ENCODE measurements at places on chromosomes 2 and 18.
A peak's percentile ranks its signal among the peaks of the same experiment; 100 is the strongest.

DNA sequence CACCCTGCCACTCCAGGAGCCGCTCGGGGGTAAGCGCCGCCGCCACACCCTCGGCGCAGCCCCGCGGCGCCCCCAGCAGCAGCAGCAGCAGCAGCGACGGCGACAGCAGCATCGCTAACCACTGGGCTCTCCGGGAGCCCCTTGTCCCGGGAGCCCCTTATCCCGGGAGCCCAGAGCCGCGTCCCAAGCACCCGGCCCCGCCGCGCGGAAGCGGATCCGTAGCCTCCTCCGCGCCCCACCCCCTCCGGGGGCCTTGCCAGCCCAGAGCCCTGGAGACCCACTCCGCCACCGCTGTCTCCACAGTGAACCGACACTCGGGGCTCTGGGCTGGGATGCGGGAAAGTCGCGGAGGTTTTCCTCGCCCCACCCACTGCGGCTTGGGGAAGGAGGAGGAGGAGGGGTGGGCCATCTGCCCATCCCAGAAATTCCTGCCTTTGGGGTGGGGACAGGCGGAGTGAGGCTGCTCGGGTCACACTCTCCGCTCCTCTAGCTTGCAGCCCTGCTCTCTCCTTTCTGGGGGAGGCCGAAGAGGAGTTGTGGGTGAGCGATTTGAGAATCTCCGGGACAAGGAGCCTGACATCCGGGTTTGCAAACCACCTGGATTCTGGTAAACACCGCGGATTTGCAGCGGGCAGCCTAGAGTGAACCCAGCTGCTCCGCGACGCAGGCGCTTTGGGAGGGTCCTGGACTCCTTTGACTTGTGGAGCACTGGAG, at the start of gene PLA2R1:
Gene PLA2R1 (minus strand): TSS at position 324 of the 714 bp plus-strand sequence. CDS start 212 bp downstream, at position 112.
- peak; percentile 42 for DNase-seq

- DNase-seq = no peak
Measured at GRCh38 chr2:235168174-235168979, 216.6 kb downstream of the SH3BP4 start.

DNA sequence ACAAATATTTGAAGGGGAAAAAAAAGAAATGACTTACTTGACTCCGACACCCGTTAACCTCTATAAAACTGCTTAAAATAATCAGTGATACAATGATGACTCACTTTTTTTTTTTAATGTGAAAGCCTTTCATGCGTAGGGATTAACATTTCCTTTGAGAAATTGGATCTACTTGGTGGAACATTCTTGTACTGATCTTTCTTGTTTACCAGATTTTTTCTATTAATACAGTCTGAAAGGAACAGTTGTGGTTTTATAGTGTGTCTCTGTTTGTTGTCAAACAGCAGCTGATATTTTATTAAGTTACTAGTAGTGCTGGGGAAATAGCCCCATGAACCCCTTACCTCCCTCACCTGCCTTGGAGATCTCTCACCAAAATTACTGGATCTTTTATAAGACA, 40.2 kb upstream of the NEB start:
- peak; percentile 78 for DNase-seq

GRCh38 chr2:71157124-71157793, 26.8 kb downstream of the MPHOSPH10 start:
- DNase-seq = peak; percentile 33

DNA sequence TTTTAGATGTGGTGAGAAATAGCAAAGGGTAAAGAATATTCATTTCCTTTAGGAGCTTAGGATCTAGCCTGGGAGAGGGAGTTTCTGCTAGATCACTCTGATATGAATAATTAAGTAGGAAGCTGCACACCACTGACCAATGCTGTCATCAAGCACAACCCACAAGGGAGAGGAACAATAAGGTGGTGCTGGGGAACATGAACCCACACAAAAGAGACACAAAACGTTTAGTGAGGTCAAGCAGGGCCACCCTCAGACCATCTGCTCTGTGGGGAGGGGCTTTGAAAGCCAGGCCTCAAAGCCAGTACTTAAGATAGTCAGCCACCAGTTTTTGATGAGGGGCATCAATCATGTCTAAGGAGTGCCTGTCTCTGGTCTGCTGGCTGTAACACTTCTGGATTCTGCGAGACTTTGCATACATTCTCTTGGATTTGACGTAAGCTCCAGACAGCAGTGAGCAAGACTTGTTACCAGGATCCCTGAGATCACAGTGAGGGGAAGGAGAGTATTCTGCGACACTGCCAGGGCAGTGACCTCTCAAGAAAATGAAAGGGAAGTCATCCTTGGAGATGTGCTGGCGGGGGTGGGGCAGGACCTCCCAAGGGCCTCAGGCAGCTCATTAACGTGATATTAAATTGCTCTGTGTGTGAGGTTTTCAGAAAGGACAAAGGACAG, 127.0 kb downstream of the CCBE1 start:
- DNase-seq = peak; percentile 18

- no peak for DNase-seq
Measured at GRCh38 chr2:214436470-214436869, 25.6 kb downstream of the VWC2L start.

DNA sequence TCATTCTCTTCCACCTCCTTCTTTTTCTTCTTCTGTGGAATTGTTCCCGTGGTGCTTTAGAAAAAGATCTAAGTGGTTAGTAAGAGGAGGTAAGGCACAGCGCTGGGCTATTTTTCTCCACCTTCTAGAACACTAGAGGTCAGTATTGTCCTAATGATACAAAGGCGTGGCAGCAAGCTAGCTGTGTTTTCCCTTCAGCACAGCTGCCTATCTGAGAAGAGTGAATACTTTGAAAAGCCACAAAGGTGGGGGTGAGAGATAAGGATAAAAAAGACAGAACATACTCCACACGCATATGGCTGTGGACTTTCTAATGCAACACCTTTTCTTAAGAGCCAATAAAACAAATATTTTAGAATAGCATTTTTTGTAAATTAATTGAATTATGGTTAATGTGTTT, 2.1 kb downstream of the CNTNAP5 start:
- peak; percentile 75 for DNase-seq

- DNase-seq = no peak
Measured at GRCh38 chr18:62109676-62110075, 77.2 kb downstream of the PIGN start.

DNA sequence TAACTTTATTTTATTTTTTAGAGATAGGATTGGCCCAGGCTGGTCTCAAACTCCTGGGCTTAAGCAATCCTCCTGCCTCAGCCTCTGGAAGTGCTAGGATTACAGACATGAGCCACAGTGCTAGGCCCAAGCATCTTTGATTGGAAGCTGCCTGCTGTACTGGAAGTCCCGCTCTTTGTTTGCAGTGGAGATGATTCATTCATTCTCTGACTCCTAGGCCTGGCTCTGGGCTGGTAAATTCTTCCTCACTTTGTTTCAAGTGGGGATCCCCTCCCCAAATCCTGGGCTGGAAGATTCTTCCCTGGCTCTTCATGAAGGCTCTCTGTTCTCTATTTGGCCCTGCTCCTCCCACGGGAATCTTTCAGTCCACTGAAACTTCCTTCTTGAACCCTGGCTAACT, 81.9 kb downstream of the NEURL3 start:
- no peak for DNase-seq

DNA sequence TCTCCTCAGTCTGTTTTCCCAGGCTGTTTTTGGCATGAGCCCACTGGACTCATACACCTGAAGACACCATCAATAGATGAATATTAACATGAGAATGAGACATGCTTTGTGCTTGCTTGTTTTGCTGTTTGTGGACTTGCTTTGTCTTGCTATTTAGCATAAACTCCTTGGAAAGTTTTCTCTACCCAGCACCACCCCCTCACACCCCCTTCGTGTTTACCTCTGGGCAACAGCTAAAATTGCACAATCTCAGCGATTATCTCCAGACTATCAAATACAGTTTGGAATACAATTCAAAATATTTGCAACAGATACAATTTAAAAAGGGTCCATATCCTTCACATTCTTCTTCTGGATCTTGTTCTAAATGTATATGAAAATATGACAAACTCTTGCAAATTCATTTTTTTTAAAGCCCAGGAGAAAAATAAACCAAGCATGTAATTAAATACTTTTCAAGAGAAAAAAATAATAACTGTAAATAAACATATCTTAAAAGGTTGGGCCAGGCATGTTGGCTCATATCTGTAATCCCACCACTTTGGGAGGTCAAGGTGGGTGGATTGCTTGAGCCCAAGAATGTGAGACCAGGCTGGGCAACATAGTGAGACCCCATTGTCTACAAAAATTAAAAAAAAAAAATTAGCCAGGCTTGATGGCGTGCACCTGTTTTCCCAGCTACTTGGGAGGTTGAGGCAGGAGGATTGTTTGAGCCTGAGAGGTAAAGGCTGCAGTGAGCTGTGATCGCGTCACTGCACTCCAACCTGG, 32.3 kb upstream of the PMAIP1 start:
- DNase-seq = no peak

DNA sequence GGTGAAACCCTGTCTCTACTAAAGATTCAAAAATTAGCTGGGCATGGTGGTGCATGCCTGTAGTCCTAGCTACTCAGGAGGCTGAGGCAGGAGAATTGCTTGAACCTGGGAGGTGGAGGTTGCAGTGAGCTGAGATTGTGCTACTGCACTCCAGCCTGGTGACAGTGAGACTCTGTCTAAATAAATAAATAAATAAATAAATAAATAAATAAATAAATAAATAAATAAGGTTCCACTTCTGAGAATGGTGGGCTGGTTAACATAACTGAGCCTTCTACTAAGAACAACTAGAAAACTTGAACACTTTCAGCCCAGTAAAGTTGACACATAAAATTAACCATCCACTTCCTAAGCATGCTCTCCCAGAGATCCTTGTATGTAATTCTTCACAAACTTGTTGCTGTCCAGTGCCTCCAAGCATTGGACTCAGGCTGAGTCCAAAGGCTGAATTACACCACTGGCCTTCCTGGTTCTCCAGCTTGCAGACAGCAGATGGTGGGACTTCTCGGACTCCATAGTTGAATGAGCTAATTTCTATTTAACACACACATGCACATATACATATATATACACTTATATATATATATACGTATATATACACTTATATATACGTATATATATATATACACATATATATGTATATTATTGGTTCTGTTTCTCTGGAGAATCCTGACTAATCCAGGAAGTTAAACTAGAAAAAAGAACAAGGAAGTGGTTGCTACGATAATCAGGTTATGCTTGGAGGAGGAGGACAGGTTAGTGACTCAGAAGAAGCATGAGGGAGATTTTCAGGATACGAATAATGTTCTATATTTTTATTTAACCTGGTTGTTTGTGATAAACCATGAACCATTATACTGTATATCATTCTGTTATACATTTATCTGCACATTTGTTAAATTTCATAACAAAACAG, 348.8 kb downstream of the METTL4 start:
- DNase-seq = peak; percentile 6

GRCh38 chr18:52310651-52311050, 29.3 kb upstream of the DCC start:
- DNase-seq = no peak

Measured in cardiac fibroblast (primary cell).